Natural killer cell treated with Interleukin-12 subunit alpha and Interleukin-12 subunit beta and Interleukin-15 and Interleukin-18, amount 100 ng/mL, for 72 hours (primary cell): ENCODE measurements at places on chromosomes 4 and X.
A peak's percentile ranks its signal among the peaks of the same experiment; 100 is the strongest.

DNA sequence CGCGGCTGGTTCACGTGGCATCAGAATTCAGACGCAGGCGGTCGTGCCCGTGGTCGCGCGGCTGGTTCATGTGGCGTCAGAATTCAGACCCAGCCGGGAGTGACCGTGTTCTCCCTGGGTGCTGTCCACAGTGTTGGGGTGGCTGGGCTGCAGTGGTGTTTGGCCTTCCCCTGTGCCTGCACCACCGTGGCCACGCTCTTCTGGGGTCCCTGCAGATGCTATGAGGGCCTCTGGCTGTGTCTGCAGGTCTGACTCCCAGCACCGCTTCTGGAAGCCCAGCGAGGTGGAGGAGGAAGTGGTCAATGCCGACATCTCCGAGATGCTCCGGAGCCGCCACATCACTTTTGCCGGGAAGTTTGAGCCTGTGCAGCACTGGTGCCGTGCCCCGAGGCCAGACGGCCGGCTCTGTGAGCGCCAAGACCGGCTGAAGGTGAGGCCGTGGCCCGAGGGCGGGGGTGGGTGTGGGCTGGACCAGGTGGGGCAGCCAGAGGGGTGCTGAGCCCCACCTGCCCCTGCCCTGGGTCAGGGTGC, 26.4 kb downstream of the NKX1-1 start:
- peak; percentile 34 for DNase-seq

GRCh38 chr4:91936311-91936710, 367.5 kb upstream of the GRID2 start:
- DNase-seq = no peak

DNA sequence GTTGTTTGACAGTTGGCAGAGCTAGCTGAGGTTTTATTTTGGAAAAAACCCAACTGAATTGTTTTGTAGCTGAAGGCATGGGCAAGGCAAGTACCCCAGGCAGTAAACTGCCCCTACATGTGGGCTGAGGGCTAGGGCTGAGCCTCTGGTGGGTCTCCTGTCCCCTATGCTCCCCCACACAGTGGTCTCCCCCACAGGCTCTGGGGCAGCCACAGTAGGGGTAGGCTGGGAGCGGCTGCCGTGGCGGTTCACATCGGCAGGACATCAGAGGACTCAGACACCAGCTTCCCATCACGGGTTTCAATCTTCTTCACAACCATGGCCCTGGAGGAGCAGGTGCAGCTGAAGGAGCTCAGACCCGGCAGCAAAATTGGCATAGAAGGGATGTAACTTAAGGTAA, 10.7 kb upstream of the ALAS2 start:
- DNase-seq = no peak

DNA sequence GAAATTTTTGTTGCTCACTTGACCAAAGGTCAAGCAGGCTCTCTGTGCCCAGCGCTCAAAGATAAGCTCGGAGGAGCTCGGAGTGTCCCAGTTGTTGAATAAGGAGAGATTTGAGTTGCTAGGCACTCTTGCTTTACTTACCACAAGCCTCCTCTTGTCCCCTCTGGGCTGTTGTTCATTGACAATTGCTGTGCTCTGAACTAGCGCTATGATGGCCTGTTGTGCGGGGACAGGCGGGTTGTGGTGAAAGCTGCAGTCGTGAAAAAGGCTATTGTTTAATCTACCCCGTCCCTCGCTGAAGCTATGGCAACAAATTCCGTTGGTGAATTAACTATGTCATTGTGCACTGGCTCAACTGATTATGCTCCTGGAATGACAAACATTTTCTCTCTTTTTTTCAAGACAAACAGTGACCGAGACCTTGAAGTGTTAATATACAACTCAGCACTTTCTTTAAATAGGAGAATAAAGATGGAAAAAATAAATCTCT, 21.0 kb upstream of the POLA1 start:
- DNase-seq = no peak

DNA sequence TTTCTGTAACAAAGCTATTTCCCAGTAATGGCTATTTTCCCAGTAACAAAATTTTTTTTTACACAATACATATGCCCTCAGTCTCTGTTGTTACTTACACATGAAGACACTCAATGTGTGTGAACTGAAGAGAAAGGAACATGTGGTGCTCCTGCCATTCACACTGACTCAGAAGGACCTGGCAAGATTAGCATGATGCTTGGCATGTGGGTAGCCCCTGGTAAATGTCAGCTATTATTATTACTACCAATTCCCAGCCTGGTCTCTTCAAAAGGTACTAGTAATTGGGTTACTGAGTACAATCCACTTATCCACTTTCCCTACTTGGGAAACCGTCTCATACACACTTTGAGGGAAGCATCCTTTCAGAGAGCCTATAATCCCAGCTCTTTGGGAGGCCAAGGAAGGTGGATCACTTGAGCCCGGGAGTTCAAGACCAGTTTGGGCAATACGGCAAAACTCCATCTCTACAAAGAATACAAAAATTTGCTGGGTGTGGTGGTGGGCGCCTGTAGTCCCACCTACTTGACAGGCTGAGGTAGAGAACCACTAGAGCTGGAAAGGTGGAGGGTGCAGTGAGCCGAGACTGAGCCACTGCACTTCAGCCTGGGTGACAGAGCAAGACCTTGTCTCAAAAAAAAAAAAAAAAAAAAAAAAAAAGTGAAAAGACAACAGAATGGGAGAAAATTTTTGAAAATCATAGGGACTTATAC, 14.6 kb downstream of the RBBP7 start:
- DNase-seq = no peak

DNA sequence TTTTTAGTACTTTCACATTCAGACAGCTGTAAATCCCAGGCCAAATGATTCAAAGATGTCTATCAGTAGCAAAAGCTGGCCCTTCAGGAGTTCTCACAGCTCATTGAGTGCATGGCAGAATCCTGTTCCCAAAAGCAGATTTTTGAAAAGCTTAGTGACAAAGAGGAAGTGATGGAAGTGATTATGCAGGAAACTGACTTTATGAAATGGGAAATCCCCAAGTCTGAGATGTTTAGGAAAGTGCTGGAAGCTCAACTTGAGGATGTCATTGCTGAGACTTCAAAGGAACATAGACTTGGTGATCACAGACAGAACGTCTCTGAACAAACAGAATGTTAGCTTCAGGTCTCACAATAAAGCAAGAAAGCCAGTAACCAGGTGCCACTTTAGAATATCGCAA, 51.0 kb upstream of the CFAP47 start:
- DNase-seq = no peak

- DNase-seq = peak; percentile 35
Measured at GRCh38 chr4:1208970-1209704, 36.8 kb upstream of the SPON2 start.

DNA sequence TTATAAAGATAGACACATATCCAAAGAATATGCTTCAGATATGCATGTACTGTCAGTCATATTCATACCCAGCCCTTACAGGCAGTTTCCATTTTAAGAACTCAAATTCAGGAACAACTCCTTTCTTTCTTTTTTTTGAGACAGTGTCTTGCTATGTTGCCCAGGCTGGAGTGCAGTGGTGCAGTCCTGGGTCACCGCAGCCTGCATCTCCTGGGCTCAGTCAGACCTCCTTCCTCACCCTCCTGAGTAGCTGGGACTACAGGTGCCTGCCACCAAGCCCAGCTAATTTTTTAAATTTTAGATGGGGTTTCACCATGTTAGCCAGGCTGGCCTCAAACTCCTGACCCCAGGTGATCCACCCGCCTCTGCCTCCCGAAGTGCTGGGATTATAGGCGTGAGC, 34.5 kb downstream of the SNX25 start:
- no peak for DNase-seq

GRCh38 chrX:41118156-41118555, 32.9 kb downstream of the USP9X start:
- DNase-seq = peak; percentile 64
